ENCODE measurements at places on chromosomes 3 and 15.

GRCh38 chr15:81097890-81098280 lies 36.2 kb upstream of the CFAP161 start:
- no peak for DNase-seq

DNA sequence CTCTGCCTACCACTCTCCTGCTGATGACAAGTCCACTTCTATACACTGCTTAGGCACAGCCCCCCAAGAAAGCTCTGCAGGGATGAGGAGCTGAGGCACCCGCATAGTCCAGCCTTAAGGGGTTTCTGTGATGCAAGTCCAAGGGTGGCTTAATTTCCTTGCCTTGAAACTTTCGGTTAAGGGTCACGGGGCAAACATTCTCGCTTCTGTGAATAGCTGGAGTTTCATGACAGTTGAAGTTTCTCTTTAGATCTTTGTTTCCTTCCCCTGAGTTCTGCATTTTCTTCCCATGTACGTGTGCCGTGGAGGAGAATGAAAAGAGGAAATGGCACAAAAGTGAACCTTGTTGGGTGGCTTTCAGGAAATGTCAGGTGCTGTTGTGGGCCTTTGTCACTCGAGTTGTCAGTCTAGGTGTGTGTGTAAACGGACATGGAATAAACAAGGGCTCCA lies 7.0 kb downstream of the GPR160 start:
- DNase-seq = no peak

GRCh38 chr3:97871801-97872524 lies 50.2 kb downstream of the CRYBG3 start:
- DNase-seq = no peak

DNA sequence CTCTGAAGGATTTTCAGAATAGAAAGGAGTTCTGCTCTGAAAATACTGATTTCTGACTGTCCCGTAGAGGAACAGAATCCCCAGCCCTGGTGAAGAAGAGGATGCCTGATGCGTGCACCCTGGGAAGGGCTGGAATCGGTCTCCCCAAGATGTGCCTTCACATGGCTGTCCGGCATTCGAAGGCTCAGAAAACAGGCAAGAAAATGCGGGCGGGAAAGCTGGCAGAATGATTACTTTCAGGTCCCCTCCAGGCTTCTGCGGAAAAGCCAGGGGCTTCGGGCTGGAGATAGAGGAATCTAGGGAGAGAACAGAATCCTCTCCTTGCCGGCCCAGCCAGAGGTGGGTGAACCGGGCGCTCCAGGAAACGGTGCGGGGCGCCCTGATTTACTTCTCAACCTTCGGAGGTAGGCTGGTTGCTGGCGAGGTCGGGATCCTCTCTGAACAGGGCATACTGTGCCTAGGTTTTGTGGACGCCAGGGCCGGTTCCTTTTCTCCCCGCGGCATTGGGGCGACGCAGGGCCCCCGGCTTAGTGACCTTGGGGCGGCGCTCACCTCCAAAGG lies 2.5 kb downstream of the FOXL2NB start:
- no peak for DNase-seq

DNA sequence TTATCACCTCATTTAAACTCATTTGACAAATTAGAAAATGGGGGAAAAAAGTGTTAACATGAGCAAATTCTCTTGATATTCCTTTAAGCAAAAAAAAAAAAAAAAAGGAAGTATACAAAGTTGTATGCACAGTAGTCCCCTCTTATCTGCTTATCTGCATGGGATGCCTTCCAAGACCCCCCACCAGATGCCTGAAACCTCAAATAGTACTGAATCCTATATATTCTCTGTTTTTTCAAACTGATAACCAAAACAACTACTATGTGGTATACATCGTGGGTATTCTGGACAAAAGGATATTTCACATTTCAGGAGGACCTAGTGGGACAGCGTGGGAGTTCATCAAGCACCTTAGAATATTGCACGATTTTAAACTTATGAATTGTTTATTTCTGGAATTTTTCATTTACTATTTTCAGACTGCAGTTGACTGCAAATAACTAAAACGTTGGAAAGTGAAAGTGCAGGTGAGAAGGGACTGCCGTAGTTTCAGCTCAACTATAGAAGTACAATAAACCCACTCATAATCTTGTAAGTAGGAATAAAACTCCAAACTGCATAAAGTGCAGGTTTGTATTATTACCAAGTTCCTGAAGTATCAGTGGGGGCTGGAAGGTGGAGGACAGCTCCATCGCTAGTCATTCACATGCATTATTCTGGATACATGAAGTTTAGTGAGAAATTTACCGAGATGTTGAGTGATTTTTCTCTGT lies 43.6 kb upstream of the PLCL2 start:
- no peak for DNase-seq

DNA sequence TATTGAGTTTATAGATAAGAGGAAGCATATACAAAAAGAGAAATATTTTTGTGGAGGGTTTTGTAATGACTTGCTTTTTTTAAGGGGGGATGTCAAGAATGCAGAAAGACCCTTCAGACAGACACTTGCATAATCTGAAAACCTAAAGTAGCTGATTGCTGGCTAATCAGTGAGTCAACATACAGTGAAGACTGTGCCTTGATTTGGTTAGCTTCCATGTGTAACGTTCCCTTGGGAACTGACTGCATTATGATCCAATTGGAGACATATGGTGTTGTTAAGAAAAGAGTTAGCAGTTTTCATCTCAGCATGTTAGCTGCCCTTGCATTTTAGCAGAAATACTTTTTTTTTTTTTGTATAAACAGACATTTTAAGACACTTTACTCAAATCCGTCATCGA lies 483.2 kb downstream of the RBMS3 start:
- DNase-seq = no peak

DNA sequence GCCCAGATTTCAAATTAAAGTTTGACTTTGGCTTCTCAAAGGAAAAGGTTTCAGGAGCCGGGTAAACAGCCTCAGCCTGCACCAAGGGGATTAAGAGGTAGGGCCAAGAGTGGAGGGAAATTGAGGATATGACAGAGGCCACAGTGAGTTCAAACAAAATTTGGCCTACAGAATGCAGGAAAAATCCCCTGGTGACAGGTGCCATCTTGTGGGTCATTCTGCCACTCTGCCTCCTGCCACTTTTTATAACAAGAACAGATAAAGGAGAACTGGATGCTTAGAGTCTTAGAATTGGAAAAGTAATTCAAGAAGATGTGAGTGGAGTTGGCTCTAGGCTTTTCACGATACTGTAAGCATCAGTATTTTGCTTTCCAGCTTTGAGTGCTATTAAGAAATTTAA lies 253.2 kb downstream of the NR2F2 start:
- no peak for DNase-seq

DNA sequence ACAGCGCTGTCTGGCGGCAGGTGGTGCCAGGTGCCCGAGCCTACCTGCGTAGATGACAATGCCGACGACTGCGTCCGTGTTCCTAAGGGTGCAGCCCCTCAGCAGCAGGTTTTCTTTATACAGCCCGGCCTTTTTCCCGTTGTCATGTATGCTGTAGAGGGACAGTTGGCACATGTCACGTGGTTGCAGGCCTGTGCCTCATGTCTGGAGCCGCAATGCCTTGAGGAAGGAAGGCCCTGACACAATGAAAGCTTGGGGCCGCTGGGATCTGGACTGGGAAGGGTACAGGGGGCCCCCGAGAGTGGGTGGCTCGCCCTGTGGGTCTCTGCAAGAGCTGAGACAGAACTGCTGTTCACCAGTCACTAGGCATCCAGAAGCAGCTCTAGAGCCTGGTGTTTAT lies 136.0 kb downstream of the ATP10A start:
- DNase-seq = no peak

DNA sequence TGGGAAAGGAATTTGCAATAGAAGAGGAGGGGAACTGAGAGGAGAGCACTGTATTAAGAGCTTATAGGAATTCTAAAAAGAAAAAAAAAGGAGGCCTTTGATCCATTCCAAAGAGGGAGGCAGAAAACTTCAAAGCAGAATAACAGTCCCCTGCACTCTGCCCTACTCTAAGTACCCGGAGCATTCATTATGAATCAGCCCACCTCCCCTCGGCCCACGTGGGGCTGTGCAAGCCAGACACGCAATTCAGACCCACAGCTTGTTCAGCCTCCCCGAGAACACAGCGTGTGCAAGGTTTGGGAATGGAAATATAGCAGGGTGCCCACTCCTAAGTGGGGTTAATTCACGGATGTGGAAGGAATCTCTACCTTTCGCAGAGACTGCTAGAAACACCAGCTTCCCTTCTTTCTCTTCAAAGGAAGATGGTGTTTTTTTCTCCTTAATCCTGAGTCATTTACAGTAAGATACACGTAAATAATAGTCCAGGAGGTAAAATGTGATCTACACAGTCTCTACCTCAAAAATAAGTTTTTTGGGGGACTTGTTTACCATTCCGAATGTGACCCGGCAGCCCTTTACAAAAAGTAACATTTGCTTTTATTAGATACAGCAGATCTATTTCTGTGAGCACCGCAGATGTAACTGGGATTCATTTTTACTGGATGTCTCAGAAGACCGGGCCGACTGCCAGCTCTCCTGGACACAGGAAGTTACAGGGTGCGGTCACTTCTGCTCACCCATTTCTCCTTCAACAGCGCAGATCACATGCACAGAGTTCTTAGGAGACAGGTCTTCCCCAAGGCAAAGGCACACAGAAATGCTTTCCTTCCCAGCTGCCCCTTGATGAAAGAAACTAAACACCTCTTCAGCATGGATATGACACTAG lies 768.5 kb upstream of the CFAP20DC start:
- no peak for DNase-seq

GRCh38 chr3:196638861-196639482 lies 522 bp upstream of the NRROS start:
- no peak for DNase-seq

- DNase-seq = no peak
Measured at GRCh38 chr3:66299891-66300290, 79.1 kb downstream of the SLC25A26 start.

DNA sequence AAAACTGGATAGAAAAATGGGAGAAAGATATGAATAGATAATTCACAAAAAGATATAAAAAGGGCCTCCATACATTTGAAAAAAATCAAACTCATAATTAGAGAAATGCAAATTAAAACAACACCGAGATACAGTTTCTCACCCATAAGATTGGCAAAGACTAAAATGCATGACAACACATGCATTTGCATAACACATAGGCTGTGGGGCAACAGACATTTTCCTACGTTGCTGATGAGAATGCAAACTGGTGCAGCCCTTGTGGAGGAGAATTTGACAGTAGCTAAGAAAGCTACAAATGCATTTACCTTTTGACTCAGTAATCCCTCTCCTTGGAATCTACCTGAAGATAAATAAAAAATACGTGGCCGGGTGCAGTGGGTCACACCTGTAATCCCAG lies 11.4 kb upstream of the CAND2 start:
- DNase-seq = no peak

GRCh38 chr3:85355572-85355971 lies 396.8 kb downstream of the CADM2 start:
- no peak for DNase-seq

DNA sequence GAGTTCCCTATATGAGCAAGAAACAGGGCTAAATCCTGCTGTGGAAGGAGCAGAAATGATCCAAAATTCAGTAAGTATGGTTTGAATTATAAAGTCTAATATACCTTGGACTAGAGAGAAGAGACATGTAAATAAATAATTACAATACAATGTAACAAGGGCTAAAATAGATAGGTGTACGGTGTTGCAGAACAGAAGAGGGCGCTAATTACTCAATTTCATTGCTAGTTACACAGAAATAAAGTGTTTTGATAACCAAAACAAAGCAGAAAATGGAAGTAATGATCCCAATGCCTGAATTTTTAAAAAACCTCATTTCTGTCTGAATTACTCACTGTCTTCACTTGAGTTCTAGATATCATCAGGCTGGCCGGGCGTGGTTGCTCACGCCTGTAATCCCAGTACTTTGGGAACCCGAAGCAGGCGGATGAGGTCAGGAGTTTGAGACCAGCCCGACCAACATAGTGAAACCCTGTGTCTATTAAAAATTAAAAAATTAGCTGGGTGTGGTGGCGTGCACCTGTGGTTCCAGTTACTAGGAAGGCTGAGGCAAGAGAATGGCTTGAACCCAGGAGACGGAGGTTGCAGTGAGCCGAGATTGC lies 8.3 kb upstream of the PLCH1 start:
- no peak for DNase-seq

GRCh38 chr3:124422805-124423204 lies 307.4 kb upstream of the UMPS start:
- no peak for DNase-seq

DNA sequence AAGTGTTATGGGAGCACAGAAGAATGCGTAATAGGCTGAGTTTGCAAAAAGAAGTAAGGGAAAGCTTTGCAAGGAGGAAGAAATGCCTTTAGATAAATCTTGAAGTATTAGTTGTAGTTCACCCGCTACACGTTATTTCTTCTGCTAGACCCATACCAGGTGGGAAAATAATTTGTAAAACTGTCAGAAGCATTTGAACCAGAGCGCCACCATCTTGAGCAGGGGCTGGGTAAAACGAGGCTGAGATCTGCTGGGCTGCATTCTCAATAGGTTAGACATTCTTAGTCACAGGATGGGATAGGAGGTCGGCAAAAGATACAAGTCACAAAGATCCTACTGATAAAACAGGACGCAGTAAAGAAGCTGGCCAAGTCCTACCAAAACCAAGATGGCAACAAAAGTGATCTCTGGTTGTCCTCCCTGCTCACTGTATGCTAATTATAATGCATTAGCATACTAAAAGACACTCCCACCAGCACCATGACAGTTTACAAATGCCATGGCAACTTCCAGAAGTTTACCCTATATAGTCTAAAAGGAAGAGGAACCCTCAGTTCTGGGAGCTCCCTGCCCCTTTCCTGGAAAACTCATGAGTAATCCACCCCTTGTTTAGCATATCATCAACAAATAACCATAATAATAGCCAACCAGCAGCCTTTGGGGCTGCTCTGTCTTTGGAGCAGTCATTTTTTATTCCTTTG lies 50.0 kb upstream of the ZNF280D start:
- DNase-seq = no peak

DNA sequence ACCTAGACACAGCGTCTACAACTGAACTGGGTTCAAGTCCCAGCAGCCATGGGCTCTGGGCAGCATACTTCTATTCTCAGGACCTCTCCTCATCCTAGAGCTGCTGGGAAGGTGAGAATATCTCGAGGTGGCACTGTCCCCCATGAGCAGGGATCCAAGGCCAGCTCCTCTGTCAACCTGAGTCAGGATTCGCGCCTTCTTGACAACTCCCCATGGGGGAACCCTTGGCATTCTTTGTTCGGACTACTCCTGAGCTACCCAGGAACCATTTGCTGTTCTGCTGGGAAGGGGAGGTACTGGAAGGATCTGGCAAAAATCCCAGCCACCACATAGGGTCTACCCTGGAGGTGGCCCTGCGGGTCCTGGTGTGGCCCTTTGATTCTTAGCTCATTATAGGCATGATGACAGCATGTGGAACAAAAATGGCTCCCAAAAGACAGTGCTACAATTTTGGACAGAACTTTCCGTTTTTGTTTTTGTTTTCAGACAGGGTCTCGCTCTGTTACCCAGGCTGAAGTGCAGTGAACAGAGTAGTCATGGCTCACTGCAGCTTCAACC lies 22.3 kb downstream of the PLXNB1 start:
- no peak for DNase-seq

GRCh38 chr3:62095756-62096155 lies 277.6 kb downstream of the FEZF2 start:
- DNase-seq = no peak

Data from NCI-H510A (cell line).